ENCODE measurements at places on chromosomes 6 and 20.

- DNase-seq, result no peak
Observed at GRCh38 chr6:68975064-68975463, 340.0 kb downstream of the ADGRB3 start.

DNA sequence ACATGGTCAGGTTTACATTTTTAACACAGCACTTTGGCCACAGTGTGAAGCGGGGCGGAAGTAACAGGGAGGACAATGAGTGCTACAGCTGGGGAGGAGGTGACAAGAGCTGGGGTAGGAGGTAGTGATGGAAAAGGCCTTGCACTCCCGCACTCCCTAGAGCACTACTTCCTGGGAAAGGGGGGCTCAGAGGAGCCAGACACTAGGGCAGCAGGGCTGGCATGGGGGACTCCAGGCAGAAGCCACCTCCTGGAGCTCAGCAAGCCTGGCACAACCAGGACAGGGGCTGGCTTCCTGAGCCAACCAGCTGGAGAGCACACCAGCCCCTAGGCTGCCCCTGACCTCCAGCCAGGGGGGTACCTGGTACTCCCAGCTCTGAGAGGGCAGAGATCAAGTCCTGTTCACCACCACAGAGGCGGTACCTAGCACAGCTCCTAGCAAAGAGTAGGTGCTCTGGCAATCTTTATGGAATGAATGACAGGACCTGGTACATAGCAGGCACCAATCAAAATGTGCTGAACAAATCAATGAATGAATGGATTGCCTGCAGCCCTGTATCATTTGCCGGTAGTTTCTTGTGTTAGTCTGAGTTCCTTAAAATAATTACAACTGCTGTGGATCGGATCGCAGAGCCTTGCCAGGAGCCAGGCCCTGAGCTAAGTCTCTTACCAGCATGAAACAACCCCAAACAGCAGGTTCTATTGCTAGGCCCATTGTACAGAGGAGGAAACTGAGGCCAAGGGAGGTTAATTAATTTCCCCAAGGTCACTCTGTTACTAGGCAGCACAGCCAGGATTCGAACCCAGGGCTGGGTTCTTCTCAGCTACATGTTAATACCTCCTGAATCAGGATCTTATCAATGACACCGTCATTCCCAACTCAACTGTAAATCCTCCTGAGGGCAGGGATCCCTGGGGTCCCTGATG is 15.5 kb downstream of the NOL4L start:
- no peak for DNase-seq

GRCh38 chr20:39822667-39823066 is 860.5 kb downstream of the DHX35 start:
- no peak for DNase-seq

DNA sequence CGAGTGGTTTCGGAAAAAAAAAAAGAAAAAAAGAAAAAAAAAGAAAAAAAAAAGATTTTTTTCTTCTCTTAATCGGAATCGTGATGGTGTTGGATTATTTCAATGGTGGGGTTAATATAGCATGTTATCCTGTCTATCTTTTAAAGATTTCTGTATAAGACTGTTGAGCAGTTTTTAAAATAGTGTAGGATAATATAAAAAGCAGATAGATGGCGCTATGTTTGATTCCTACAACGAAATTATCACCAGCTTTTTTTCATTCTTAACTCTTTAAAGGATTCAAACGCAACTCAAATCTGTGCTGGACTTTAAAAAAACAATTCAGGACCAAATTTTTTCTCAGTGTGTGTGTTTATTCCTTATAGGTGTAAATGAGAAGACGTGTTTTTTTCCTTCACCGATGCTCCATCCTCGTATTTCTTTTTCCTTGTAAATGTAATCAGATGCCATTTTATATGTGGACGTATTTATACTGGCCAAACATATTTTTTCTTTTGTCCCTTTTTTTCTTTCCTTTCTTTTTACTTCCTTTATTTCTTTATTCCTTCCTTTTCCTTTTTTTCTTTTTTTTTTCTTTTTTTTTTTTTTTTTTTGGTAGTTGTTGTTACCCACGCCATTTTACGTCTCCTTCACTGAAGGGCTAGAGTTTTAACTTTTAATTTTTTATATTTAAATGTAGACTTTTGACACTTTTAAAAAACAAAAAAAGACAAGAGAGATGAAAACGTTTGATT is 3.6 kb downstream of the SOX4 start:
- no peak for DNase-seq

- no peak for DNase-seq
Observed at GRCh38 chr6:69958978-69959377, 92.6 kb downstream of the COL19A1 start.

GRCh38 chr6:14012313-14013030 is 87.7 kb downstream of the RNF182 start:
- no peak for DNase-seq

- no peak for DNase-seq
Observed at GRCh38 chr20:688809-689212, 13.2 kb upstream of the SCRT2 start.

- no peak for DNase-seq
Observed at GRCh38 chr6:168318090-168318489, 1.5 kb downstream of the DACT2 start.

GRCh38 chr6:40723967-40724366 is 136.8 kb upstream of the LRFN2 start:
- DNase-seq, result no peak

DNA sequence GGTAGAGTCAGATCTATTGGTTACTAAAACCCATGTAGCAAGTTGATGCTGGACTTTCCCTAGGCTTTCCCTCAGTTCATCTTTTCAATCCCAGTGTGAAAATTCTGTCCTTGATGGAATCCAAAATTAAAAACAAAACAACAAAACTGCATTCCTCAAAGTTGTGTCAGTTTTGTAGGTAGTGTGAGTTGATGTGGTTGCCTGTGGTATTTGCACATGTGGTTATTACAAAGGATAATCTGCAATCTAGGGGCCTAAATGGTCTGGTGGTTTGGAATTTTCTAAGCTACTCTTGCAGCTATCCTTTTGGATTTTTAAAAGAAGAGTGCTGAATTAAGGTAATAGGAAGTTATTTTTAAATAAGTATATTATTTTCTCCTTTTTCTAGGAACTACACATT is 132.2 kb upstream of the SCGN start:
- no peak for DNase-seq

DNA sequence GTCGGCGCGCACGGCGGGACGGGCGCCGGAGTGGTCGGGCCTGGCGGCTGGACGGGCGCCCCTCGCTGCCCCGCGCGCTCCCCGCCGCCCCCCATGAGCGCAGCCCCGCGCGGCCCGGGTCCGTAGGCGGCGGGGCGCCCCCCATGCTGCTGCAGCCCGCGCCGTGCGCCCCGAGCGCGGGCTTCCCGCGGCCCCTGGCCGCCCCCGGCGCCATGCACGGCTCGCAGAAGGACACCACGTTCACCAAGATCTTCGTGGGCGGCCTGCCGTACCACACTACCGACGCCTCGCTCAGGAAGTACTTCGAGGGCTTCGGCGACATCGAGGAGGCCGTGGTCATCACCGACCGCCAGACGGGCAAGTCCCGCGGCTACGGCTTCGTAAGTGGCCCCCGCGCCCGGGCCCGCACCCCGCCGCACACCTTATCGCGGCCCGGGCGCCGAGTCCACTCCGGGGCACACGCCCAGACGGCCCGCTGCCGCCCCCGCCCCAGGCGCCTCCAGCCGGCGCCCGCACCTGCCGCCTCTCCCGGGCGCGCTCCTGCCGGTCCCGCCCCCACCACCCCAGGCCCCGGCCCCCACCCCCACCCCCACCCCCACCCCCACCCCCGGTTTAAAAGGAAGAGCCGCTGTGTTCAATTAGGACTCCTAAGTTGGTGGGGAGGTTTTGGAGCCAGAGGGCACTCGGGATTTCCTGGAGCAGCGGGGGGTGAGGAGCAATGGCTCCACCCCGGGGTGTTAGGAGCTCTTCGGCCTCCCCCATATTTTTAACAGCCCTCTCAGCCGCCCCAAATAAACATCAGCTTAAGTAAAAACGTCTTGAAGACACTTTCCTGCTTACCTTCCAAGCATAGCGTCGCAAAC is 474 bp downstream of the RBM38 start:
- no peak for DNase-seq

- no peak for DNase-seq
Observed at GRCh38 chr6:132768051-132768517, 10.4 kb upstream of the VNN2 start.

DNA sequence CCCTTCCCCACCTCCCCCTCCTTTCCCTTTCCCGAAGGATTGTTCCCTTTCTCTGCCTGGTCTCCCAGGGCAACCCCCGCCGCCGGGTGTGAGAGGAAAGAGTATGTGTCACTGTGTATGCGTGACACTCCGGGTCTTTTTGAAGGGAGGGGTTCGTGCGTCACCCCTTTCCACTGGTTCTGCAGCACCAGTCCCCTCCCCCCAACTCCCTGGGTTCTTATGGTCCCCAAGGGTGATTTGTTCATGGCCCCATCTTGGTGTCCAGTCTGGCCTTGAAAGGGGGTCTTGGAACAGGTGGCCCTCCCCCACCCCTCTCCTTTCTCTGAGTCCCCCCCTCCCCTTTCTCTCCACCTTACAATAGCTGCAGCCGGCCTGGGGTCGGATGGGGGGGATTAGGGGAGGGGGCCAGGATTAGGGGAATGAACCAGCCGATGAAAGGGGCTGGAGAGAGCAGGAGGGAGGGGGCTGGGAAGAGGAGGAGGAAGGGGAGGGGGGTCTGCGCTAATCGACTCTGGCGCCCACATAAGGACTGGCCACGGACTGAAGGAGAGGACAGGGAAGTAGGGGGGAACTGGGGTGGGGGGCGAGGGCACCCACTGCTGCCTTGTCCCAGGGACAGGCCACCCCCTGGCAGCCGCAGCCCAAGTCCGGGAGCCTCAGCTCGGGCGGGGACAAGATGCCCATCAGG is 1.3 kb upstream of the RING1 start:
- DNase-seq, result no peak

DNA sequence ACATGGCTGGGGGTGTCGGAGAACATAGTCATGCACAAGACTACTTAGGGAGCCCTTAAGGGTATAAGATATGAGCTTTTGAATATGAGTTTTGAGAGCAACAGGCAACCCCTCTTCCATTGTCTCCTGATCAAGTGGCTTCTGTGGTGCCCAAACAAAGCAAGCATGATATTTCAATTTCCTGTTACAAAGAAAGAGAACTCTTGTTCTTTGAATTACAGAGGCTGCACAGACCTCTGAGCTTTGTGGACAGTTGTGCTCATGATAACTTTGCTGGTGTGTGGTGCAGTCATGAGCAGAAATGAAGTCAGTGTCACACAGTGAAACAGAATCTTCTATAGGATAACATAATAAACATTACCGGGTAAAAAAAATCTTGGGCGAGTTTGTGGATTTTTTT is 66.8 kb upstream of the THEMIS start:
- no peak for DNase-seq

DNA sequence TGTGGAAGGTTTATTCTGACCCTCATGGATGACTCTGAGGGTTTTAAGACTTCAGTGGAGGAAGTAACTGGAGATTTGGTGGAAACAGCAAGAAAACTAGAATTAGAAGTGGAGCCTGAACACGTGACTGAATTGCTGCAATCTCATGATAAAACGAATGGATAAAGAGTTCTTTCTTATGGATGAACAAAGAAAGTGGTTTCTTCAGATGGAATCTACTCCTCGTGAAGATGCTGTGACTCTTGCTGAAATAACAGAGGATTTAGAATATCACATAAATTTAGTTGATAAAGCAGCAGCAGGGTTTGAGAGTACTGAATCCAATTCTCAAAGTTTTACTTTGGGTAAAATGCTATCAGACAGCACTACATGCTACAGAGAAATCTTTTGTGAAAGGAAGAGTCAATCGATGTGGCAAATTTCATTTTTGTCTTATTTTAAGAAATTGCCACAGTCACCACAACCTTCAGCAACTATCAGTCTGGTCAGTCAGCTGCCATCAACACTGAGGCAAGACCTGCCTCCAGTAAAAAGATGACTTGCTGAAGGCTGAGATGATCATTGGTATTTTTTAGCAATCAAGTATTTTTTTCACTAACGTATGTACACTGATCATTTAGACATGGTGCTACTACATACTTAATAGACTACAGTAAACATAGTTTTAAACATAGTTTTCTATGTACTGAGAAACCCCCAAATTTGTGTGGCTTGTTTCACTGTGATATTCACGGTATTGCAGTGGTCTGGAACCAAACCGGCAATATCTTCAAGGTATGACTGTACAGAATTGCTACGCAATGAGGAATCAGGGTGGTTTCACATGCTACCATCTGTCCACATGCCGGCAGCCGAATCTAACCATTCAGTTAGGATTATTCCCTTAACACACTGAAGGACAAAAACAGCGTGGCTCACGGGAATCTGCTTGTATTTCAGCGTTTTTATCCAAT is 149.0 kb downstream of the MYB start:
- no peak for DNase-seq

DNA sequence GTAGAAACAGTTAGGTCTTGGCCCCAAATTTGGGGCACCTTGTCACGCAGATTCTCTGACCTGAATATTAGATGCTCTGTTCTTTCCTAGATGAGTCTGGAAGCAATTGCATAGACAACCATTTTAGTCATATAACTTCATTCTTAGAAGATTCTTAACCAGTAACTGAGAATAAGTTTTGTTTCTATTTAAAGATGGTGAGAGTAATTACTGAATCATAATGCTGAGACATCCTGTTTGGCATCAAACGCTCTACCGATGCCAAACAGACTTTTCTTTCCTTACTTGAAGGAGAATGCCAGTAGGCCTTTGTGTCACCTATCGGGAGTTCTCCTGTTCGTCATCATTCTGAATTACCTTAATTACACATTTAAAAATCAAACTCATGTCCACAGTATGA is 131.6 kb upstream of the ID4 start:
- no peak for DNase-seq

DNA sequence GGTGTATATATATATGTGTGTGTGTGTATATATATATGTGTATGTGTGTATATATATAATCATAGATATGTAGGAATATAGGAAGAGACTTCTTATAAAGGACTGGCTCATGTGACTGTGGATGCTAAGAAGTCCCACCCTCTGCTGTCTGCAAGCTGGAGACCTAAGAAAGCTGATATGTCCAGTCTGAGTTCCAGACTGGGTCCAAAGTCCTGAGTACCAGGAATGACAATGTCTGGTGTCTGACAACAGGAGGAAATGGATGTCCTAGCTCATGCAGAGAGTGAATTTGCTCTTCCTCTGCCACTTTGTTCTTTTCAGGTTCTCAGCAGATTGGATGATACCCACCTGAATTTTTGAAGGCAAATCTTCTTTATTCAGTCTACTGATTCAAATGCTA is 7.1 kb downstream of the ALDH5A1 start:
- DNase-seq, result no peak

GRCh38 chr20:3161316-3162079 is 1.8 kb upstream of the FASTKD5 start:
- no peak for DNase-seq
